ENCODE measurements at places on chromosomes 12 and 14.

- no peak for DNase-seq
These were observed 30.9 kb upstream of the AMN start for GRCh38 chr14:102891556-102891955.

- no peak for DNase-seq
These were observed 22.2 kb upstream of the ABCD4 start for GRCh38 chr14:74324931-74325361.

GRCh38 chr12:27667540-27667939 lies 28.7 kb upstream of the REP15 start:
- no peak for DNase-seq

DNA sequence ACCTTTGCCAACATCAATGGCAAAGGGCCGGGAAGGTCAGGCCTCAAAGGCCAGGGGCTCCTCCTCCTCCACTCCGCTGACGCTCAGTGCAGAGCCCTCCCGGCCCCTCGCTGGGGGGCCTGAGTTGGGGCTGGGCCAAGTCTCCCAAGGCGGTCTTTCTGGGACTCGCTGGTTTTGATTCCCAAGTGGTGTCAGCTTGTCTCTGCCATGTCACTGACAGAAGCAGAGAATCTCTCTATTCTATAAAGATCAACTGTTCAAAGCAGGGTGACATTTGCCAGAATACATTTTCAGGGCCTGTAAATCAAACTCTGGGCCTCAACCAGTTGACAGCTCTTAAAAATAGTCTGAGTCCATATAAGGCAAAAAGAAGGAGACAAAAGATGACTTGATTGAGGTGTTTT lies 75.9 kb downstream of the CCDC88C start:
- DNase-seq: no peak

DNA sequence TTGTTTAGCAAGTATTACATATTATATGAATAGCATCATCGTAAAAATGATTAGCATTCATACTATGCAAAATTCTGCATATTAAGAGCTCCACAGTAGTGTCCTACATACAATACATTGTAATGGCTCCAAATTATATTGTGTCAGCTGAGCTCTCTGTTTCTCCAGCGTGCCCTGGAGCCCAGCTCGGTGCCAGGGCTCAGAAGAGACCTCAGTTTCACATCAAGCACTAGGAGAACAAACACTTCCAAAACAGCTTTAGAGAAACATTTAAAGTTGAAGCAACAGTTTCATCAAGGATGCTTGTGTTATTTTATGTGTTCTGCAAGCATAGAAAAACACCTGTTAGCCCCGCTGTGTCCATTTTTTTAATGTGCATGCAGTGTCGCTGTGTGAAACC lies 456.9 kb downstream of the EGLN3 start:
- DNase-seq: no peak

- no peak for DNase-seq
These were observed 34.6 kb downstream of the PTPRO start for GRCh38 chr12:15356951-15357364.

DNA sequence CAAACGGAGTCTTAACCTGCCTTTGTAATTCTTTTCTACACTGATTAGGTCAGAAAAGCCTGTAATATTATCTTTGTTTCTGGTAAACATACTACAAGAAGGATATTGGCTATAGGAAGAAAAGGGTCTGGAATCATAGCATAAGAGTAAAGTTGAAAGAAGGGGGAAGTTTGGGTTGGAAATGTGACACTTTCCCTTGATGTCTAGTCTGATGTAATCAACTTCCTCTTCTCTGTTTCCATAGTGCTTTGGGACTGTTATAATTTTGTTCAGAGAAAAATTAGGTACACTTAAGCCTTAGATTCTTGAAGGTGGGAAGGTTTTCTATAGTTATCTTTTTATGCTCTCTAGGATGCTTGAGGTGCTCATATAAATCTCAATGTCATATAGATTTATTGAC lies 322.2 kb downstream of the AEBP2 start:
- no peak for DNase-seq

- no peak for DNase-seq
These were observed 308.7 kb downstream of the RPAP3 start for GRCh38 chr12:47396902-47397663.

DNA sequence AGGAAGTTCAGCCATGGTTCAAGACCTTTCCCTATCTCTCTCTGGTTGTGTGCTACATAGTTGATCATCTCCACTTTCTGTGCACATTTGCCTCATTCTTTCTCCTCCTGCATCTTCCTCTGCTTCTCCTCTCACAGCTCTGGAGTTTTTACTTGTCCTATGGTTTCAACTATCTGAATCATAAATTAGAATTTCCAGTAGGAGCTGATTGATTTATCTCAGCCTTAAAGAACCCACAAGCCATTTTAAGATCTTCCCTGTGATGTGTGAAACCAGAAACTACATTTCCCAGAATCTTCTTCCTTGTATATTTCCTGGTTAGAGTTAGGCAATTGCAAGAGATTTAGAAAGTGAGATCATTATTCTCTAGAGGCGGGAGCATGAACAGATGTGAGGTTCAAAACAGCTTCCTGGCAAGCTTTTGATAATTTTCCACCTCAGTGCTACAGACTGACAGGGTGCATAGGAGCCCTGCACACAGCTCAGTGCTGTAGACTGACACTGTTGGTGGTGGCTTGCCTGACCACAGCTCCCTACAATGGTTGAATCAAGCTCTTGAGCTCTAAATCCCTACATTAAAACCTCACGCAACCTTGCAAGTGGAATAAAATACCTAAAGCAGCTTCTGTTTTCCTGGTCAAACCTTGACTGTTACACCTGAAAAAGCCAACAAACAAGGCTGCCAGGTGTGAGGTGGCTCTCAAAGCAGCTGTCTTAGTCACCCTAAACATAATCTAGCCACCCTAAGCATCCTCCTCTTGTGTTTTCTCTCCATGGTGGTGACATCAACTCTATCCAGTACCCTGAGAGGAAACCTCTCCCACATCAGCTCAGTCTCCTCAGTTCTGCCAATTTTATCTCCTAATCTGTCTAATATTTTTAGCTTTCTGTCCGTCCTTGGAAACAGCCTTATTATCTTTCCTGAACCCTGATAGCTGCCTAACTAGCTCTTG lies 21.5 kb upstream of the IFNG start:
- DNase-seq: no peak

DNA sequence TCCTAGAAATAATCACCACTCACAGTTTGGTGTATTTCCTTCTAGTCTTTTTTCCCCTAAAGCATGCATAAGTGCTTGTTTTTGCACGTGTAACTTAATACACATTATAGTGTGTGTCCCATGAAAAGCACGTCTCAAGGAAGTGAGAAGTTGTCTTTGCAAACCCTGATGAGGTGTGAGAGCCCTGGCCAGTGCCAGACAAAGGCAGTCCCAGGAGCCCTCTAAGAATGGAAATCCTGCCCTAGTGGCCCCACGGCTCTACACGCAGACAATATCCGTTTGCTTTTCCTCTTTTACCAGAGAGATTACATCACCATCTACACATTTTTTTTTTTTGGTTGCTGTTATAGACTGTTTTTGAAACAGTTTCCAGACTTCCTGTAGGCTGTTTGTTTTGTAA lies 85.5 kb upstream of the FZD10 start:
- DNase-seq: no peak

DNA sequence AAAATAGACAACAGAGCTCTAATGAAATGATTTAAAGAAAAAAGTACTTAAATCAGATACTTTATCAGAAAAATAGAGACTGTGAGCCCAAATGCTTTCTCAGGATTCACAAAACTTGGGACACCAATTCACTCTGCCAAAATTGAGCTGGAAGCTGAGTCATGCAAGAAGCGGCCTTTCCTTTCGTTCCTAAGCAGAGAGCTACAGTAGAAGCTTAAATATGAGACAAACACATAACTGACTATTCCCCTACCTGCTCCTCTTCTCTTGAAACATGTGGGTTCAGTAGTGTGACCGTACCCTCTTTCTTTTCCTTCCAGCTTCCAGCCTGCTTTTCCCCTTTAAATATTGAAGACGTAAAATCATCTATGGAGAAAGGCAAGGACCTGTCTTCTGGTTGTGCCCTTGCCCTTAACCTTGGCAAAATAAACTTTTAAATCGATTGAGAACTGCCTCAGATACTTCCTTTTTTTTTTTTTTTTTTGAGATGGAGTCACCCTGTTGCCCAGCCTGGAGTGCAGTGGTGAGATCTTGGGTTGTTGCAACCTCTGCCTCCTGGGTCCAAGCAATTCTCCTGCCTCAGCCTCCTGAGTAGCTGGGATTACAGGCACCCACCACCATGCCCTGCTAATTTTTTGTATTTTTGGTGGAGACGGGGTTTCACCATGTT lies 4.4 kb upstream of the SDS start:
- DNase-seq: no peak

- DNase-seq: no peak
These were observed 27.7 kb downstream of the PPP1R13B start for GRCh38 chr14:103819503-103820307.

DNA sequence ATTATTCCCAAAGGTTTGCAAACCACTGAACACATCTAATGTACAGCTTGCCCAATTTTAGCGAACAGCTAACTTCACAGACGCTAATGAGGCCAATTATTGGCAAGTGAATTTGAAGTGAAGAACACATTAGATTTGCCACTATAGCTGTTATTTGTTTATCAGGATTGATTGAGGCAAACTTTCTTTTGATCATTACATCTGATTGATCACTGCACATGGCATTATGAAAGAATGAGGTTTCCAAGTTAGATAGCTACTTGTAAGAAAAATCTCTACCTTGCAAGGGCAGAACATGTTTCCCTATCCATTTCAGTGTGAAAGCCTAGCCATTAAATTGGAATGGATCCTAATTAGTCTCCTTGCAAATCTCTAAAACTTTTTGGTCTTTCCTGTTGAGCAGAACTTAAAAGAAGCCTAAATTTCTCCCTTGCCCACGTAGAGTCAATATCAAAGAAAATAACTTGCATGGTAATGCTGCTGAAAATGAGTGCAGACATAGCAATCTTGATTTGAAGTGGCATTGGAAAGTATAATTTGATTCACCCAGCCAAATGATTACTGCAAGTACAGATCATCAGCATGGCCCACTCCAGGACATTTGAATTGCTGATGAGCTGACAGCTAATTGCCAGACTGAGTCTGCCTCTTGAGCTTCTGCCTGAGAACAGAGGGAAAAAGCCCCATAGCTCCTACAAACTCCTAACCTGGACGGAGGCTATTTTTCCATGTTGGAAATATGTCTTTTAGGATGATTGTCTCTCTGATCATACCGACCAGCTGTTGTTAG lies 98.6 kb downstream of the TPH2 start:
- DNase-seq: no peak
